Suppressor macrophage treated with lipopolysaccharide for 1 hour (primary cell): ENCODE measurements at places on chromosomes 7 and 10.

- no peak for DNase-seq
Measured at GRCh38 chr7:34011017-34011695, 105.8 kb downstream of the BMPER start.

GRCh38 chr7:118169146-118169545 lies 14.8 kb upstream of the LSM8 start:
- peak; percentile 10 for DNase-seq

DNA sequence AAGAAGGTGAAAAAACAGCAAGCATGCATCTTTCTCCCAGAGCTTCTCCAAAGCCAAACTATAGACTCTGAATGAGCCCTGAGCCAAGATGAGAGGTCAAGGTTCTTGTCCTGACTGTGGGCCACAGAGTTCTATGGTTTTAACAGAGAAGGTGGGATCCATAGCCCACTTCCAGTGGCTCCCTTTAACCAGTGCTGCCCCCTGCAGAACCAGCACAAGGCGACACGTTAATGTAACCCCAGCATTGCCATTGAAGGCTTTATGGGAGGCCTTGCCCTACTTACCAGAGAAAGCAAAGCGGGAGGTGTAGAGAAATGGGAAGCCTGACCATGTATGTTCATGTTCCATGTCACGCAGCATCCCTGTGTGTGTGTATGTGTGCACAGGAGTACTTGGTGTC lies 243.6 kb downstream of the PRPF18 start:
- DNase-seq = no peak

DNA sequence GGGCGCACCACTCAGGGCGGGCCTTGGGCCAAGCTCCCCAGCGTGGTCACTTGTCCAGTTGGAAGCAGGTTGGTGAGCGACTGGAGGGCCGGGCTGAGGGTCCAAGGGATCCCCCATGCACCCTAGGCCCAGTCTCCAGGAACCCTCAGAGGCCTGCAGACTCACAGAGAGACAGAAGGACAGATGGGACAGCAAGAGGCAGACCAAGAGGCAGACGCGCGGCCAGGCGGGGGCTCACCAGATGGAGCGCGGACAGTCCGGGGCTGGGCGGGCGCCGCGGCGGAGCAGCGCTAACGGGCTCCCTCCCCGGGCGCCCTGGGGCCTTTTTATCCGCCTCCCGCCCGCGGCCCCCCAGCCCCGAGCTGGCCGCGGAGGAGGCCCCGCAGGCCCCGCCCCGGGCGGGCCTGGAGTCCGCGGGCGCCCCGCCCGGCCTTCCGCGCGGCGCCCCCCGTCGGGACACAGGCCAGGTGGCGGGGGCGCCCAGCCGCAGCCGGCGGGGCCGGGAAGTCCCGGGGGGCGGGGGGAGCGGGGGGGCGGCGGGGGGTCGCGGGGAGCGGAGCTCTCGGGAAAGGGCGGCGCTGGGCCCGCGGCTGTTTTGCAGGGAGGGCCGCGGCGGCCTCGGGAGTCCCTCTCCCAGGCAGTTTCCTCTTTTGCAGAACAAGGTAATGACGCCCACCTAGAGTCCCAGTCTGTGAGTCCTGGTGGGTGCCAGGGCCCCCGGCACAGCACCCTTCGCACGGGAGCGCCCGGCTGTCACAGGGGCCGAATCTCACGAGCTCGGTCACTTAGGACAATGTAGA lies at the start of gene LOXL4:
Gene LOXL4 (minus strand): TSS at position 301 of the 800 bp plus-strand sequence. CDS start 5,175 bp downstream, outside the sequence.
- peak; percentile 37 for DNase-seq

DNA sequence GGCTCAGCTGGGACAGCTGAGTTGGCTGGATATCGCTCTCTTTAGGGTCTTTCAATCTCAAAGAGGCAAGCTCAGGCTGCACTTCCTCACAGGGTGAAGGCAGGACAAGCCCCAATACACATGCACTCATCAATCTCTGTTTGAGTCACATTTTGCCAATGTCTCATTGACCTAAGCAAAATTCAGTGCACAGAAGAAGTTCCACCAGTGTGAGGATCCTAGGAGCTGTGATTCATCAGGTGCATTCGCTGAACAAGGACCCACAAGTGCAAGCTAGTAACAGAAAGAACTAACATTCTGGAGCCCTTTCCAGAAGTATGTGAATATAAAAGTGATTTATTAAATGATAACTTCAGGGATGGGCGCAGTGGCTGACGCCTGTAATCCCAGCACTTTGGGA lies 477.2 kb downstream of the GPAM start:
- DNase-seq = no peak

DNA sequence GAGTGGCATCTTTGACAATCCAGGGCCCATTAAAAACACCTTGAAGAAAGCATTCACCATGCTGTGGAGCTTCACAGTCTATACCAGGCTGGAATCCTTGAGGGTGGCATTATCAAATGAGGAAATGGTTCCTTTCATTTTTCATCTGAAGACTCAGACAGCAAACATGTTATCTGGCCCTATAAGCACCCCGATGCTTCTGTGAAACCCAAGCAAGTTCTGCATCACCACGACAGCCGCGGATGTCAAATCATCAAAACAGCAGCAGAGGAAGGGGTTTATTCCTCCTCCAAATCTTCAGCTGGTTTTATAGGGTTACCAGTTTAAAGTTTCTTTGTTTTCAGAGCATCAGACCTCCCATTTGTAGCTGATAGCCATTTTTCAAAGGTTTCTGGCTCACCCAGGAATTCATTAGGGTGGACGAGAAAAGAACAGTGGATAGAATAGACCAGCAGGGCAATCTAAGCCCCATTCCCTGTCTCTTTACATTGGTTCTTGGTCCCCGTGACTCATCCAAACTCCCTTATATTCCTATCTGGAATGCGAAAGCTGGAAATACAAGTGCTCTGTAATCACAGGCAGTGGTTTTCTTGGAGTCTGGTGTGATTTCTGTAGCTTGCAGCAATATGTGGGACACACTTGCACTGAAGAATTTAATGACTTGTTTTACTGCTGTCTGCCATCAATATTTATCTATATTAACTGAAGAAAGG lies 217.9 kb downstream of the SKAP2 start:
- DNase-seq = no peak
